NCI-H2171 treated with DMSO at 0.1 percent for 48 hours (cell line): ENCODE measurements at places on chromosomes 2 and 18.

DNA sequence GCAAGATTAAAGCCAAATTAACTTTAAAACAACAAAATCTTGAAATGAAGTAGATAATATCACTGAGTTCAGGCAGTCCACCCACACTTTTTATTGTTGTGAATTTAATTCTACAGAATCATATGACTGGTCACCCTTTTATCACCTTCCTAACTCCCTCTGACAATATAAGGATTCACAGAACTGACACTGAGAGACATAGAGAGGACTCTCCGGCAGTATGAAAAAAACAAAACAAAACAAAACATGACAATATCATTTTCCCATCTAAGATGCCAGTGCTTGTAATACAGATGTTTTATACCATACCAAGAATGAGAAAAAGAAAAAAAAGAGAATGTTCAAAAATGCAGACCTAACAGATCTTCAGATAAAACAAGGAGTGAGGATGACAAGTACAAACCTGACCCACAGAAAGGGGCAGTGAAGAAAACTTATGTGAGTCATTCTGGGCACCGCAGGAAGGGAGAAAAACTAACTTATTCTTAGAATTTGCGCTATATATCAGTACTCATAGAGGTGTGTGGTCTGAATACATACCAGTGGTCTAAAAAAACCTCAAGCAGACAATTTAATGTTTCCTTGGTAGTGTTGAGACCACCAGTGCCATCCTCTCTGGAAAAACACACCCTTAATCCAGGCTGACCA is 136.6 kb downstream of the ZAP70 start:
- no peak for DNase-seq

- DNase-seq: no peak
Observed at GRCh38 chr18:35935805-35936204, 36.7 kb upstream of the RMP24 start.

DNA sequence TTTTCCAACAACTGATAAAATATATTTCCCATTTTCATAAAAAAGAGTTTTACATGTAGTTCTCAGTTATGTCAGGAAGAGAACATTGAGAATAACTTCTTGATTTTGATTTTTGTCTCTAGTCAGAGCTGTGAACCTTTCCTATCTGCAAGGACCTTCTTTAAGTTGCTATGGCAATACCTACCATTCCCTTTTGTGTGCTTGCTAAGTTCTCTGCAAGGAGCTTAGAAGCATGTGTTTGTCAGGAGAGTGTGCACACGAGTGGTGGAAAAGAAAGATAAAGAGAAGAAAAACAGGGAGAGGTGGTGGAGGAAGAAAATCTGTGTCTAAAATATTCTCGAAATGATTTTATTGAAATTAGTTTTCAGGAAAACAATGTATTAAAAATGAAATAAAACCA is 140.3 kb upstream of the SLC8A1 start:
- no peak for DNase-seq

- no peak for DNase-seq
Observed at GRCh38 chr2:80529466-80530165, 225.1 kb upstream of the LRRTM1 start.

- DNase-seq: no peak
Observed at GRCh38 chr2:69213782-69214181, 173.2 kb downstream of the GFPT1 start.

- no peak for DNase-seq
Observed at GRCh38 chr2:201890453-201890852, 84.1 kb downstream of the CDK15 start.

- no peak for DNase-seq
Observed at GRCh38 chr2:105841551-105841950, 96.8 kb downstream of the NCK2 start.

- DNase-seq: no peak
Observed at GRCh38 chr2:38446418-38446817, 69.3 kb upstream of the ATL2 start.

DNA sequence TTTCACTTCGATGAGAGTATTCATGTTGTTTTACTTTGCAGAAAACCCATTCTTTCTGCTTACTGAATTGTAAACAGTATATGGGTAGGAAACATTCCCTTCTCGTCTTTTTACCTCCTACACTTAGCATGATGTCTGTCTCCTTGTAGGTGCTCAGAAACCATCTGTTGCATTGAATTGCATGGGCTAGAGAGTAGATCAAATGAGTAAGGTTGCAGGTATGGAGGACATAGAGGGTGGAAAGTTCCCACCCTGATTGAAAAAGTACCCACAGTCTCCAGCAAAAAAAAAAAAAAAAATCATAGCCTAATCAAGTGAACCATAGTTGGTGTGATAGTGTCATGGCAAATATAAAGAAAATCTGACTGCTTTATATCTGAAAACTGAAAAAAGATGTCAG is 1.7 kb downstream of the CYTIP start:
- peak; percentile 7 for DNase-seq

DNA sequence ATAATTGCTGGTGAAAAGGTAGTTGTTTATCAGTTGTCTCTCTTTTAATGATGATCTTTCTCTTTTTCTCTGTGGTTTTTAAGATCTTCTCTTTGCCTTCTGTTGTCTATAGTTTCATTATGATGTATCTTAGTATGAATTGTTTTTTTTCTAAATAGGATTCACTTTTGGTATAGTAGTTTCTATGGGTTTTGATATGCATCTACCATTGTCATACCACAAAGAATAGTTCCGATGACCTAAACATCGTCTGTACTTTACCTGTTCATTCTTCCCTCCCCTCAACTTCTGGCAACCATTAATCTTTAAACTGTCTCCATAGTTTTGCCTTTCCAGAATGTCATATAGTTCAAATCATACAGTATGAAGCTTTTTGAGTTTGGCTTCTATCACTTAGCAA is 19.6 kb downstream of the RDH14 start:
- DNase-seq: no peak

DNA sequence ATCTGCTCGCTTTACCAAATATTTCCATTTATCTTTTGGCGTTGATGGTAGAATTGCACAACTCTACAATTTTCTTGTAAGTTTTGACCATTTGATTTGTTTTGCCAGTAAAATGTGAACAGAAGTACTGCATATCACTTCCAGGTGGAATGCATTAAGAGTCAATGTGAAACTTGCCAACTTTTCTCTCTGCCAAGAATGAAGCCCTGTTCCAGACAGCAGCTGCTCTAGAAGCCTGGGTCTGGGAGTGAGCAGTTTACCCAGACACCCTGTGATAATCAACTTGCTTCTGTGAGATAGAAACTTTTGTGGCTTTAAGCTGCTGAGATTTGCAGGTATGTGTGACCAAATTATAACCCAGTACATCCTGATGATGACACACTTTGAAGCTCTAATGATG is 115.9 kb upstream of the SYT4 start:
- DNase-seq: peak; percentile 23

DNA sequence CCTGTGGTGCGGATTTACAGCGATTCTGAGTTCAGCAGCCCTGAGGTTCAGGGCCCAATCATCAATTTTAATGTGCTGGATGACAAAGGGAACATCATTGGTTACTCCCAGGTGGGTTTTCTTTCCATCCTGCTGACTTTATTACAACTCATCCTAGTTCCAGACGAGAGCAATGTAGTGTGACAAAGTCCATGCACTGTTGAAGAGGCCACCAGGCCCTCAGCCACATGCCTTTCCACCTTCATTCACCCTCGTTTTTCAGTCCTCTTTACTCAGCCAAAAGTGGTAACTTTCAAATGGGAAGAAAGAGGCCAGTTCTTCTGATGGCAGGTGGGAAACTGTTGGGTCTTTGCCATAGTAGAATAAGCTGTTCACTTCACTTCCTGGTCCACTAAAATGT is 17.9 kb downstream of the MOCOS start:
- DNase-seq: no peak

DNA sequence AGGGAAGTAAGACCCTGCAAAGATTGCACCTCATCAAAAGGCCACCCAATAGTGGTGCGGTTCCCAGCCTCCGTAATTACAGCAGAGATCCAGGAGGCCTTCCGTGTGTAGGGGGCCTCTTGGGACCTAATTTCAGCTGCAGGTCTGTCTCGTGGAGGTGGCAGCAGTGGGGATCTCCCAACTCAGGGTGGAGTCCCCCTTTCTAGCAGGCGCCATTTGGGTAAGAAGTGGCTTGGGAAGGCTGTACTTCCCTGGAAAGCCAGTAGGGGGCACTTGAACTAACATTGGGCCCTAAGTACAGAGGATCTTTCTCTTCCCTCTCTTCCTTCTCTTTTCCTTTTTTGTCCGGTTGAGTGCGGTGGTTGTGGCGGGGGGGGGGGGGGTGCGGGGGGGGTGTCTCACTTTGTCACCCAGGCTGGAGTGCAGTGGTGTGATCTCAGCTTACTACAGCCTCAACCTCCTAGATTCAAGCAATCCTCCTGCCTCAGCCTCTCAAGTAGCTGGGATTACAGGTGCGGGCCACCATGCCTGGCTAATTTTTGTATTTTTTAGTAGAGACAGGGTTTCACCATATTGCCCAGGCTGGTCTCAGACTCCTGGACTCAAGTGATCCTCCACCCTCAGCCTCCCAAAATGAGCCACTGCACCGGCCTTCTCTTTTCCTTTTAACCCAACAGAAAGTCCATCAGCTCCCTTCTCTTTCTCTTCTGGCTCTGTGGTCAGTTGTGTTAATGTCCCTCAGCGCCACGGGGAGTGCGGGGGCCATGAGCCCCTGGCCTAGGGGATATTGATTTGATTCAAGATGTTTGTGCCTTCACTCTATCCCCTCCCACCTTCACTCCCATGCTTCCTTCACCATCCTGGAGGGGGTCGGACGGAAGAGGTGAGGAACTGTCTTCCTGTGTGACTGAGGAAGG is 32.0 kb downstream of the CENPO start:
- peak; percentile 20 for DNase-seq

DNA sequence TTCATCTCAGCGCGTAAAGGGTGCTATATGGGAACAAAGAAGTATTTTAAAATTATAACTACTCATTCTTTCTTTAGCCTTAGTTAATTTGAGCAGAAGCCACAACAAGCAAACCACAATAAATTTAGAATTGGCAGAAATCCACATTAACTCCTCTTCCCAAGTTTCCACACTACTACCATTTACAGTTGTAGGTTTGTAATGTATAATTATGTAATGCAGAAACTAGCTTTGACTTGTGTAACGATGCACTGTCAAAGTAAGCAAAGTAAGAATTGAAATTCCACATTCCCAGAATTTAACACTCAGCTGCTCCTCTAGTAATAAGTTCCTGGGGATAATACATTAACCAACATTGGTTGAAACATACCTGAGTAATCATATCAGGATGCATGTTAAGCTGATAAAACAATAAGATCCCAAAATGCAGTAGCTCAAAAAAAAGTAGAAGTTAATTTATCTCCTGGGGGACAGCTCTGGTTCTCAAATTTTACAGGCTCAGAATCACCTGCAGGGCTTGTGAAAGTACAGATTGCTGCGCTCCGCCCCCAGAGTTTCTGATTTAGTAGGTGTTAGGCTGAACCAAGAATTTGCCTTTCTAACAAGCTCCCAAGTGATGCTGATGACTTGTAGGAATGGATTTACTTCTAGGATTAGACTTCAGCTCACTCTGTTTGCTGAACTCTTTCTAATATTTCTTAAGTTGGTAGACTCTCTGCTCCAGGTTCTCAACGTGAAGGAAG is 9.9 kb downstream of the GRP start:
- no peak for DNase-seq

DNA sequence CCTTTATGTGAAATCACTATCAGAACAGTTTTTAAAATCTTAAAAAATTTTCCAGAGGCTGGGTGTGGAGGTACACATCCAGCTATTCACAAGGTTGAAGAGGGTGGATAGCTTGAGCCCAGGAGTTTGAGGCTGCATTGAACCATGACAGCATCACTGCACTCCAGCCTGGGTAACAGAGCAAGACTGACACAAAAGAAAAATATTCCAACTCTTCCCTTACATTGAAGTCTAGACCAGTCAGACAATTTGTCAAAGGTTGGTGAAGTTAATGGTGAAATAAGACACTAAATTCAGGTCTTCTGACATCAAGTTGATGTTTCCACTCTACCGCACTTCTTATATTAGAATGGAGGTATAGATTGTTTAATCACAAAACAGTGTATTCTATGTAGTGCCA is 52.8 kb downstream of the HYCC2 start:
- DNase-seq: no peak
